ENCODE measurements at places on chromosomes 13 and 19. TPM values are rescaled to one million over a fixed set of nuclear protein-coding genes. Genes with fewer than 3 reads are reported as not detected.

GRCh38 chr13:89865164-89866064 is 1482.1 kb upstream of the MIR17HG start:
- H3K27me3 ChIP-seq, result no peaks in the 10 kb centered on the region
- no peaks in the 10 kb centered on the region for H3K4me1 ChIP-seq
- no peak overlapping the region for H3K4me3 ChIP-seq
- no peak overlapping the region for H3K27ac ChIP-seq
- no peak for DNase-seq

- peaks cover 49% of the 10 kb centered on the region for H3K27me3 ChIP-seq
- no peak overlapping the region for H3K4me3 ChIP-seq
- no peaks in the 10 kb centered on the region for H3K36me3 ChIP-seq
- peaks cover 21% of the 10 kb centered on the region for H3K4me1 ChIP-seq
Measured at GRCh38 chr19:850221-850978, 1.7 kb upstream of the ELANE start.

DNA sequence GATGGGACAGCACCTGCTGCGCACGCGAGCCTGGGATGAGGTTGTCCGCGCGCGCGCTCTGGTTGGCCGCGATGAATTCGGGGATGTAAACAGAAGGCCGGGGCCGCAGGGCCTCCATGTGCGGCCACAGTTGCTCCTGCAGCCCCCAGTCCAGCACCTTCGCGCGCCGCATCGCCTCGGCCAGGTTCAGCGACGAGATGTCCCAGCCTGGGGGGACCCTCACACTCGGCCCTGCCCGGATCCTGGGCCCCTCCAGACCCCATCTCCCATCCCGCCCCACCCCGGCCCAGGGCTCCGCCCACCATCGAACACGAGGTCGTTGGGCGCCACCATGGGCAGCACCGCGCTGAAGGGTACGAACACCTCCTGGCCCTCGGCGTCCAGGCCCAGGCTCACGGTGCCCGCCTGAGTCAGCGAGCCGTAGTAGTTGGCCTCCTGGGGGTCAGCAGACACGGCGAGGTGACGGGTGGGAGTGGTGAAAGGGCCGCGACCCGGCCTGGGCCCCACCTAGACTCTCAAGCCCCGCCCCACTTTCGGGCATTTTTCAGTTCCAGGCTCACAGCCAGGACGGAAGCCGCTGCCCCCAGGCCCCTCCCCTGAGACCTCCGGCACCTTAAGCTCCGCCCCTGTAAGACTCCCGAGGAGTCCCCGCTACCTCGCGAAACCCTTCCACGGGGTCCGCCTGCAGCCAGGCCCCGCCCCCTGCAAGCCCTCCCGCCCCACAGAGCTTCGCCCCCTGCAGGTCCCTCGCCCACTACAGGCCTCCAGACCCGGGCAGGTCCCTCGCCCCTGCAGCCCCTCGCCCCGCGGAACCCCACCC is 1.1 kb downstream of the ISYNA1 start:
- peak overlapping the region; percentile 72 for H3K4me3 ChIP-seq
- DNase-seq, result peak; percentile 57
- peaks cover 39% of the 10 kb centered on the region for H3K4me1 ChIP-seq
- H3K36me3 ChIP-seq, result no peaks in the 10 kb centered on the region
- no peaks in the 10 kb centered on the region for H3K27me3 ChIP-seq
- H3K27ac ChIP-seq, result no peak overlapping the region

ZNF253 gene
- 10.6 TPM for total RNA-seq

KCNC3 gene
- 0.29 TPM for total RNA-seq

TSHZ3 gene
- total RNA-seq, result not detected

ZNF570 gene
- total RNA-seq, result 6.0 TPM

GPC6 gene
- total RNA-seq, result 33.9 TPM
